ENCODE measurements at places on chromosomes 11 and 22.

- DNase-seq = no peak
Observed at GRCh38 chr11:65114538-65115171, 2.8 kb downstream of the ZNHIT2 start.

DNA sequence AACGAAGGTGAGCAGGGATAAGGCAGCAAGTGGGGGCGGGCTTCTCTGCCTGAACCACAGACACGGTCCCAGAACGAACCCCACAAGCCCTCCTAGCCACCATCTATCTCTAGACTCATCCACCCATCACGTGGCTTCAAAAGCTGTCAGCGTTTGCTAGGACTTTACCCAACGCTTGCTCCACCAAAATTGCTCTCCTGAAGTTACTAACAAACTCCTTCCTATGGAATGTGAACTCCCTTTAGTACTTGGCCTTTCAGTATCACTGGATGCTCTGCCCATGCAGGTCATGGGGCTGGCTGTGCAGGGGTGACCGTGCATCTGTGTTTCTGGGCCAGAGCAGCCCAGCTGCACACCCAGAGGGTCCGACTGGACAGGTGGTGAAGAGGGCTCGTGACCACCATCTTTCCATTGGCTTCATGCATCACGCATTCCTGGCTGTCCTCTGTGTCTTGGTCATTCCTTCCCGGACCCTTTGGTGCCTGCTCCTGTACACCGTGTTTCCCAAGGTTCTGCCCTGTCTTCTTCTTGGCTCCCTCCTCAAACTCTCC lies 85.1 kb downstream of the MYO7A start:
- DNase-seq = no peak

DNA sequence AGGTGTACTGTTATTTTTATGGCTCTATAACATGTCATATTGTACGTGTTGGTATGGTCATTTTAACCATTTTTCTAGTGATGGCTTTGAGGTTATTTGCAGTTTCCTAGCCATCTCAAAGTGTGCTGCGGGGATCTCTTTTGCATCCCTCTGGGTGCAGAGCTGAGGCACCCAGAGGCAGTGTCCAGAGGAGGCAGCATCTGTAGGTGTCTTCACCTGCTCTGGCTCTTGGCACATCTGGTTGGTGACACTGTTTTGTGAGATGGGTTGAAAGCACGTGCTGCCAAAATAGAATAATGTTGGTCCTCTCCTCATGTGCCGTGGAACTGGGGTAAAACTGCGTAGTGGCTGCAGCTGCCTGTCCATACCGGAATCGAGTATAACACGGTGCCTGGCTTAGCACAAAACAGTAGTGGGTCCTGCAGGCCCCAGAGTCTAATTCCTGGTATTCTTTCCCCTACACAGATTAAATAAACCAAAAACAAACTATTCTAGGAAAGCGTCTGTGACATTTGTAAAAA lies 12.9 kb downstream of the NEAT1 start:
- no peak for DNase-seq

- no peak for DNase-seq
Observed at GRCh38 chr22:48629631-48630432, 1197.8 kb downstream of the BRD1 start.

- DNase-seq = no peak
Observed at GRCh38 chr11:37666960-37667359, 1068.9 kb upstream of the RAG2 start.

DNA sequence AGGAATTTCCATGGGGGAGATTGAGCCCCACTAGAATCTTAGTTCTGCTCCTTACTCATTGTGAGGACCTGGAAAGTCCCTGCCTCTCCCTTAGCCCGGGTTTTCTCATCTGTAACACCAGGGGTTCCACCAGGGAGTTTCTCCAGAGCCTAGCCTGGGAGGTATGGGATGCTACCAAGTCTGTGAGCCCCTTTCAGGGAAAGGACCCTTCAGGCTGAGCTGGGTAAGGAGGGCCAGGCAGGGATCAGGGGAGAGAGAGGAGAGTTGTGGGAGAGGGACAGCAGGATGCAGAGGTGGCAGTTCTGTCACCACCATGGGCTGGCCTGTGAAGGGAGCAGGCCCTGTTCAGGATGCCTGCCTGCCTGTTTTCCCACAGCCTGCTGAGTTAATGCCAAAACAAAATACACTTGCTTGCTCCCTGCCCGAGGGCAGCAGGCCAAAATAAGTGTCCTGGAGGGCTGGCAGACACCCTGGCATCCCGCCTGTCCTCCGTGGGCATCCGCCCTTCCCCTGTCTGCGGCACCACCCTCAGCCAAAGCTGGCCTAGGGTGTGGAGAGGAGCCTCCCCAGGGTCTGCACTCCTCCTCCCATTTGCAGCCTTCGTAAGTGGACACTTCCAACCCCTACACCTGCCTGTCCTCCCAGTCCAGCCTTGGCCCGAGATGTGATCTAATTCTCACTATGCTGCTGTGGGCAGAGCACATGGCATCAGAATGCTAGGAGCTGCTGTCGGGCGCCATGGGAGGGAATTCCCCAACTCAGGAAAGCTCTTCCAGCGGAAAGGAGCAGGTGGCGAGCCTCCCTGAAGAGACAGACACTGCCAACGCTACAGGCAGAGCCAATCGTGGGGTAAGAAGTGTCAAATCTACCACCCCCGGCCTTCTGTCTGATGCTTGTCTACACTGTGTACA lies 5.9 kb upstream of the FCHSD2 start:
- no peak for DNase-seq

DNA sequence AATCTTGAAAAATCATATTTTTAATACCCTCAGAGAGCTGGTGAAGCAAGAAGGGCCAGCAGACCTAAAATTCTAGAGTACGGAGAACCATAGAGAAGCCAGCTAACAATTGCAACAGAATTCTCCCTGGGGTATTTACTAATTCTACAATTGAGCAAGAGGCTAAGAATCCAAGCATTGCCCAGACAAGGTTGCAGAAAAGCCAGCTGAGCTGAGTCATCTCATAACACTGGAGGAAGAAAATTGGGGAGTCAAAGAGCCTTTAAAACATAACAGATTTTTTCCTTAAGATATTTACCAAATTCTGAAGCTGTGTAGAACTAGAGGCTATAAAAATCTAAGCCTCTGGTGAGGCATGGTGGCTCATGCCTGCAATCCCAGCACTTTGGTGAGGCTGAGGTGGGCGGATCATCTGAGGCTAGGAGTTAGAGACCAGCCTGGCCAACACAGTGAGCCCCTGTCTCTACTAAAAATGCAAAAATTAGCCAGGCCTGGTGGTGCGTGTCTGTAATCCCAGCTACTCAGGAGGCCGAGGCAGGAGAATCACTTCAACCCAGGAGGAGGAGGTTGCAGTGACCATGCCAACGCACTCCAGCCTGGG lies 13.6 kb upstream of the TMEM216 start:
- peak; percentile 40 for DNase-seq

All from HT1080 (cell line).